ENCODE measurements at places on chromosomes 7 and 10.

DNA sequence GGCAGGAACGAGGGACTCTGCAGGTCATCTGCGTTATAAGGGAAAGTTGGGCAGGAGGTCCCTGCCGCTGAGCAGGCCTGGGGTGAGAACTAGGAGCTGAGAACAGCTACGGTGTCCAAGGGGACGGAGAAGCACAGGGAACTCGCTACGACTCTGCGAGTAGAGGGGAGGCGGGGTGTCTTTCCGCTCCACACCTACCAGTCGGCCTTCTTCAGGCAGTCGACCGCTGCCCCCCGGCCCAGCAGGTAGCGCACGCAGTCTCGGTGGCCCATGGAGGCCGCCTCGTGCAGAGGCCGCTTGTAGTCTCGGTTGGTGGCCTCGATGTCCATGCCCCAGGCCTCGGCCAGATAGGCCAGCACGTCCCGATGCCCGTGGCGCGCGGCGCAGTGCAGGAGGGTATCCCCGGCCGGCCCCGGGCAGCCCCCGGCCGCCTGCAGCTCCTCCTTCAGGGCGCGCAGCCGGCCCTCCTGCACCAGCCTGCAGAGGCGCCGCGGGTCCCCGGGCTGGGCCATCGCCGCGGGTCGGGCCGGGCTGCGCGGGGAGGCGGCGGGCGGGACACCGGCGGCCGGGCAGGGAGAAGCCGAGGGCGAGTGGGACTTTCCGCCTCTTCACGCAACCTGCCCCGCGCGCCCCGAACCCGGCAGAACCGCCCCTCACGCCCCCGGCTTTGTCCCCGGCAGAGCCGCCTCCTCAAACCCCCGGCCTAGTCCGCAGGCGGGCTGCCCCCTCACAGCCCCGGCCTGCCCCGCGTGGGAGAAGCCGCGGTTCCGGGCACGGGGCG, 660 bp downstream of the ANKRD16 start:
- DNase-seq: no peak

GRCh38 chr10:49387071-49387470, 8.8 kb downstream of the DRGX start:
- no peak for DNase-seq

DNA sequence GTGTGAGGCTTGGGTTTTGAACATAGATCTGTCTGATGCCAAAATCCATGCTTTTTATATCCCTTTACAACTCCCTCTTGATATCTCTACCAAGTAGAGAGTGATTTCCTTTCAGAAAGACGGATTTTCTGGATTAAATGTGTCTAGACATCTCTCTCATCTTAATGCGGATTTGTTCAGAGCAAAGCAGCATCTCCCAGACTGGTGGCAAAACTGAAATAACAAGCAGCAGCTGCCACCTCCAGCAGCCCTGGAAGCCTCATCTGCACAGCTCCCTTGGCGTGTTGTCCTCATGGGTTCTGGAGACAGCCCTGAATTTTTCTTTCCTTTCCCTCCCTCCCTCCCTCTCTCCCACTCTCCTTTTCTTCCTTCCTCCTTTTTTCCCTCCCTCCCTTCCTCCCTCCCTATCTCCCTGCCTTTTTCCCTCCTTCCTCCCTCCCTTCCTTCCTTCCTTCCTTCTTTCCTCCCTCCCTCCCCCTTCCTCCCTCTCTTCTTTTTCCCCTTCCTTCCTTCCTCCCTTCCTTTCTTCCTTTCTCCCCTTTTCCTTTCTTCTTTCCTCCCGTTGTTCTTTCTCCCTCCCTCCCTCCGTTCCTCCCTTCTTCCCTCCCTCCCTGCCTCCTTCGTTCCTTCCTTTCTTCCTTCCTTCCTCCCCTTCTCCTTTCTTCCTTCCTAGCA, 639.9 kb downstream of the TYW1 start:
- DNase-seq: no peak

DNA sequence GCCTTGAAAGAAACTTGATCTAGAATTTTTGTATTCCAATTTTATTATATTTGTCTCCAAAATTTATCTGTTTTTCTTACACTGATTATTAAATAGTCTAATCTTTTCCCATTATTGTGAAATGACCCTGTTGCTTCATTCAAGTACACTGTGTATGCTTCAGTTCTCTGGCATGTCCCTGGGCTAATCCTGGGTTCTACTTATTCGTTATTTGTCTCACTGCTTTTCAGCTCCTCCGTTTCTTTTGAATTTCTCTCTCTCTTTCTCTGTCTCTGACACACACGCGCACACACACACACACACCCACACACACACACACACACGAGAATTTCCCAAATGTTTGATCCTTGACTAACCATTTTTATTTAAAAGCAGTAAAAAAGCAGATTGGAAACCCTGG, 768.6 kb downstream of the NRG3 start:
- no peak for DNase-seq

GRCh38 chr10:78339251-78339650, 305.6 kb downstream of the RPS24 start:
- no peak for DNase-seq

DNA sequence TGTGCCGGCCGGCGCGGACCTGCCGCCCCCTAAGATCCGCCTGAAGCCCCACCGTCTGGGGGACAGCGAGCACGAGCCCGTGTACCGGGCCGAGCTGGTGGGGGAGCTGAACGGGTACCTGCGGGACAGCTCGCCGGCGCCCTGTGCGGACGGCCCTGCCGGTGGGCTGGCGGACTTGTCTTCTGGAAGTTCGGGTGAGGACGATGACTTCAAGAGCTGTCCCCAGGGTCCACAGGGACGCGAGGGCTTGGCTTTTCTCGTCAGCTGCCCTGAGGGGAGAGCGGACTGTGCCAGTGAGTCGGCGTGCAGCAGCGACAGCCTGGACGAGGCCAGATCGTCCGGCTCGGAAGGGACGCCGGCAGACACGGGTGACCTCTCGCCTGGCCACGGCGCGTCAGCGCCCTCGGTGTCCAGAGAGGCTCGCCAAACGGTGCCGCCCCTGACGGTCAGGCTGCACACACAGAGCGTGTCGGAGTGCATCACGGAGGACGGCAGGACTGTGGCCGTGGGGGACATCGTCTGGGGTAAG, 8.5 kb downstream of the PWWP2B start:
- no peak for DNase-seq
